ENCODE measurements at places on chromosomes 16 and 17. TPM values are rescaled to one million over a fixed set of nuclear protein-coding genes. Genes with fewer than 3 reads are reported as not detected.

KRTAP16-1 gene
- total RNA-seq: 1.00 TPM

EFCAB13 gene
- 10.7 TPM for total RNA-seq

CA5A gene
- not detected for total RNA-seq

GPR139 gene
- total RNA-seq: not detected

GLYR1 gene
- total RNA-seq: 71.8 TPM

TBC1D3D gene
- total RNA-seq: 0.36 TPM

KRTAP2-1 gene
- not detected for total RNA-seq

KRT28 gene
- not detected for total RNA-seq

C17orf100 gene
- 0.73 TPM for total RNA-seq

NOXO1 gene
- total RNA-seq: 0.83 TPM

ZNF18 gene
- total RNA-seq: 14.8 TPM

KLHL10 gene
- not detected for total RNA-seq

PLXDC1 gene
- 75.7 TPM for total RNA-seq

PYY gene
- total RNA-seq: not detected

MGAT5B gene
- 0.24 TPM for total RNA-seq

RPL27 gene
- 1,796 TPM for total RNA-seq

TTLL6 gene
- total RNA-seq: not detected

PTRH2 gene
- total RNA-seq: 6.1 TPM

PRSS36 gene
- total RNA-seq: 0.87 TPM

VAT1L gene
- not detected for total RNA-seq

TOM1L1 gene
- not detected for total RNA-seq

ODAD4 gene
- total RNA-seq: 1.1 TPM

CES5A gene
- not detected for total RNA-seq

TBC1D3E gene
- not detected for total RNA-seq

SEPTIN12 gene
- total RNA-seq: not detected

ANKRD40CL gene
- total RNA-seq: not detected

PRKCB gene
- total RNA-seq: 62.8 TPM

CFAP20 gene
- 104 TPM for total RNA-seq

PRR11 gene
- total RNA-seq: 0.69 TPM

KRT27 gene
- total RNA-seq: not detected

Measured in CD8-positive, alpha-beta T cell (primary cell).